ENCODE measurements at places on chromosomes 4 and X. TPM values are rescaled to one million over a fixed set of nuclear protein-coding genes. Genes with fewer than 3 reads are reported as not detected.

DNA sequence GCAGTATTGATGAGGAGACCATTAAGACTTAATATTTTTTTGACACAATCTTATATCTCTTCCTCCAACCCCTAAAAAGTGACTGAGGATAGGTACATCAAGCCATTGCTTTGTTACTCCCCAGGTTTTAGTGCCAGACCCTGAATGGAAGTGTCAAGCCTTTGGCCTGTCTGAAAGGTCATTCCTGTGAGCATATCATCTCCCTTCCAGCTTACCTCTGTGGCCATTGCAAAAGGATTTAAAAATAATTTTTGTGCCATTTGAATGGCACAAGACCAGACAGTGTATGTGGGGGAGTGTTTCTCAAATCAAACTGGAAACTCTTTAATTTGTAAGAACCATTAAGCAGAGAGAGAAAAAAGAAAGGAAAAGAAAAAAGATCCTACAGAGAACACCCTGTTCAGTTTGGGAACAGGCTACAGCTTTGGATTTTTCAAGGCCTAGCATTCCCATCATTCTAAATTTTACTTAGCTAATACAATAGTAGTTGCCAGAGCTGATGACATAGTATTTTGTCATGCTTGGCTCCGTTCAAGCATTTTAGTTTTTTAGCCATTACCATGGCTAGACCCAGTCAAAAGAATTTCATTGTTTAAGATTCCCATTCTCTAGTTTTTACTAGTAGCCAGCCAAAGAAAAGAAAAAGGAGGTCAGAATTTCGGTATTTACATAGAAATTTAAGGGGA, 49.6 kb downstream of the HPF1 start:
- DNase-seq, result no peak
- H3K27me3 ChIP-seq, result no peaks in the 10 kb centered on the region
- H3K4me1 ChIP-seq, result no peaks in the 10 kb centered on the region
- no peak overlapping the region for H3K4me3 ChIP-seq

DNA sequence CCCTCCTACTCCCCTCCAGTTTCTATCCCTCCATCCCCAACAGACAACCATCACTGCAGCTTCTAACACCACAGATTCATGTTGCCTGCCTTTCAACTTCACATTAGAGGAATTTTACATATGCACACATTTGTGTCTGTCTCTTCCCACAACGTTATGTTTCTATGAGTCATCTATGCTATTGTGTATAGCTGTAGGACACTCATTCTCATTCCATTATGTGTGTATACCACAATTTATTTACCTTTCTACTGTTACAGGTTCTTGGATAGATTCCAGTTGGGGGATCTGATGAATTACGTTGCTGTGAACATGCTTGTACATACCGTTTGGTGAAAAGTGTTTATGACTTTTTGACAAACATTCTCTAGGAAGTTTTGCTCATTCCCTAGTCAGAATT, 58.8 kb upstream of the TRPC3 start:
- H3K27me3 ChIP-seq, result no peaks in the 10 kb centered on the region
- no peak for DNase-seq
- no peaks in the 10 kb centered on the region for H3K4me1 ChIP-seq
- no peaks in the 10 kb centered on the region for H3K36me3 ChIP-seq
- no peak overlapping the region for H3K27ac ChIP-seq

DNA sequence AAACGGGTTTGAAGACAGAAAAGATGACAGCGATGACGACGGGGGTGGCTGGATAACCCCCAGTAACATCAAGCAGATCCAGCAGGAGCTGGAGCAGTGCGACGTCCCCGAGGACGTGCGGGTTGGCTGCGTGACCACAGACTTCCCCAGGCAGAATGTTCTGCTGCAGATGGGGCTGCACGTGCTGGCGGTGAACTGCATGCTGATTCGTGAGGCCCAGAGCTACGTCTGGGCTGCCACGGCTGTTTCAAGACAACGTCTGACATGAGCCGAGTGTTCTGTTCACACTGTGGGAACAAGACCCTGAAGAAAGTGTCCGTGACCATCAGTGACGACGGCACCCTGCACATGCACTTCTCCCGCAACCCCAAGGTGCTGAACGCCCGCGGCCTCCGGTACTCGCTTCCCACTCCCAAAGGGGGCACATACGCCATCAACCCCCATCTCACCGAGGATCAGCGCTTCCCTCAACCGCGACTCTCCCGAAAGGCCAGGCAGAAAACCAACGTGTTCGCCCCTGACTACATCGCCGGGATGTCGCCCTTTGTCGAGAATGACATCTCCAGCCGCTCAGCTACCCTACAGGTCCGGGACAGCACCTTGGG, 319.2 kb upstream of the SLC7A11 start:
- no peaks in the 10 kb centered on the region for H3K36me3 ChIP-seq
- H3K4me3 ChIP-seq, result no peak overlapping the region
- DNase-seq, result no peak
- H3K27ac ChIP-seq, result no peak overlapping the region
- H3K27me3 ChIP-seq, result no peaks in the 10 kb centered on the region

Gene DUX4
- not detected for total RNA-seq

DNA sequence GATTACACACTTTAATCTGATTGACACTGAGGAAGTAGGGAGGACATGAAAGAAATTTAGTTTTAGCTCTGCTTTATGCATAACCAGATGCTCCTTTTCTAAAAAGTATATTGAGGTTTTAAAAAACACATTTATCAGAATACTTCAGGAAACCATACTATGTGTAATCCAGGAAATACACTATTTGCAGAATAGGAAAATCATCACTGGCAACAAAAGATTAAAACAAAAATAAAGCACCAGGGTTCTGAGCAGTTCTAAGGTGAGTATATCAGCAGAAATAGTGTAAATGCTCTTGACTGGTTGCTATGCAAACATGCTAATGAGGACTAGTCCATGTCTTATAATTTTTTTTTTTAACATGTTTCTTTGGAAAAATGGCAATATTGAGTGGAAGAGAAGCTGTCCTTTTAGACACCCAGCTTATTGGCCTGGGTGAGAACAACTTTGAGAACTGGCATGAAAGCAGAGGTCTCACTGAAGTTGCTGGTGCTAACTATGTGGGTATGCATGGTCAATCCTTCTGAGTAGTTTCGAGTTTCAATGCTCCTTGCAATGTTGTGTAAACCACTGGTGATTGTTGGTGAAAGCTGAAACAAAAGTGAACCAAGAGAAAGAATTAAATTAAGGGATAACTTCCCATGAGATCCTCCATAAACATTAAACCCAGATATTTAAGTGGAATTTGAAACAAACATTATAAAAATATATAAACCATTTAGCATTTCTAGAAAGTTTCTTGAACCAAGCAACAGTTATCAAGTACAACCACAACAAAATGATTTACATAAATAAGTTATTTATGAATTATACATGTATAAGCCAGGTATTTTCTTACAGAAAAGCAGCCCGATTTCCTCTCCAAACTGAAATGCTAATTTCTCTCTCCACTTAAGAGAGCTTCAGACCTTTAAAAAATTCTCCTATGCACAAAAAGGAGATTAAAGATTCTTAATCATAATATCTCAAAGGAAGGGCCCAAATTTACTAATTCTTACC, 20.4 kb upstream of the SCD5 start:
- H3K27me3 ChIP-seq, result no peaks in the 10 kb centered on the region
- no peaks in the 10 kb centered on the region for H3K4me1 ChIP-seq
- H3K27ac ChIP-seq, result no peak overlapping the region
- no peak for DNase-seq
- H3K4me3 ChIP-seq, result no peak overlapping the region

Gene MTMR8
- total RNA-seq, result 15.1 TPM

Measured in transverse colon (tissue), 4 donors.